ENCODE measurements at places on chromosomes 16 and 17. TPM values are rescaled to one million over a fixed set of nuclear protein-coding genes. Genes with fewer than 3 reads are reported as not detected.

GRCh38 chr17:54620399-54620978 lies 280.2 kb upstream of the TOM1L1 start:
- no peak for DNase-seq

Gene KRT16
- not detected for total RNA-seq

DNA sequence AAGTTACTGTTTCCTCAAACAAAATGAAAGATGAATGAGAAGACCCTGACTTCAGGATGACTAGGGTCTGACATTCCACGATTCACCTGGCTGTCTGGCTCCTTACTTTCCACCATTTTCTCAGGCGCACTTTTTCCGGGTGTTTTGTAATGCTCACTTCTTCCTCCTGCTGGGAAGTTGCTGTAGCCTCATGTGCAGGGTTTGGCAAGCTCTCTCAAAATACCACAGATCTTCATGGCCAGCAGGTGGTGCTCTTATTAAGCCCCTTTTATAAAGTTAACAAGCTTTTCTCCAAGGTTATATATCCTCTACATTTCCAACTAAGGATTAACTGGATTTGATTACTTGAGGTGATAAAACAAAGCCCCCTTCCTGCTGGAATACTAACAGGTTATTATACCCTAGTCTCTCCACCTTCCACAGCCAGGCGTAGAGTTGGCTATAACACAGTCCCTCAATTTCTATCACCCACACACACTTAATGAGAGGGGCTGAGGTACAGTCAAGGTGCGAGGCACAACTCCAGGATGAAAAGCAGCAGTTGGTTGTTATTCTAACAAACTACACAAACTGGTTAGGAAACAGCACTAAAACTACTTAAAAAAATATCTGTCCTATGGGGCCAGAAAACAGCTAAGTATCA lies 45.4 kb downstream of the STH start:
- DNase-seq: peak; percentile 85

Gene RBFOX1
- total RNA-seq: 1.0 TPM

DNA sequence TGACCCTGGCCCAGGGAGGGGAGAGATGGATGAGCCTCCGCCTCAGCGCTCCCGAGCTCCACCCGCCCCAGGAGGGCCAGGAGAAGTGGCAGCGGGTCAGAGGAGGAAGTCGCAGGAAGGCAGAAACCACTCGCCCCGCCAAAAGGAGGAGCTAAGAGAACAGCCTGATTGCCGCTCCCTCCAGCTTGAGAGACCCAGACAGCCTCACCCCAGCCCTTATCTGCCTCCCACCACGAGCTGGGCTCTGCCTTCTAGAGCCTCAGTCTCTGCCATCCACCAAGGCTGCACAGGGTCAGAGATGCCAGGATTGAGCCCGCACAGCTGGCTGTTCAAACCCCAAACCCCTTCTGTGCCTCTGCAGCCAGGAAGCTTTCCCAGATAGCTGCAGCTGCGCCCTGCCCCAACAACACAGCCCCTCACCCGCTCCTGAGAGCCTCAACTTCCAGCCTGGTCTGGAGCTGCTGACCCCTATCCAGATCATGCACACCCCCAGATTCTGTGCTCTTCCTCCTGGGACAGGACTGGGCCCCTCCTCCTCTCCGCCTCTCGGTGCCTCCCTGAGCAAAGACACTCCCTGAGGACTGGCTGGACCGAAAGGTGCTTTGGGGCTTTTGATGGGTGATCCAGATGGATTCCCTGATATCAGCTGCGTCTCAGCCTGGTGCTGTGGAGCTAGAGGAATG lies 1.0 kb upstream of the ATP2A3 start:
- peak; percentile 53 for DNase-seq

DNA sequence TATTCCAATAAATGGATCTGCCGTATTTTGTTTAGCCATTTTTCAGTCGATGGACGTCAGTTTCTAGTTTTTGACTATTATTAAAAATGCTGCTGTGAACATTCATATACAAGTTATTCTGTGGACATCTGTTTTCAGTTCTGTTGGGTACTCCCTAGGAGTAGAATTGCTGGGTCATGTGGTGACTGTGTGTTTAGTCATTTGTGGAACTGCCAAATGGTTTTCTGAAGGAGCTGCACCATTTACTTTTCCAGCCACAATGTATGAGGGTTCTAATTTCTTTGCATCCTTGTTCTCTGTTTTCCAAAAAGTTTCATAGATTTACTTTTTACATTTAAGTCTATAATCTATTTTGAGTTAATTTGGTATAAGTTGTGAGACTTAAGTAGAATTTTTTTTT lies 29.5 kb downstream of the CYLD start:
- DNase-seq: no peak

Gene IGF2BP1
- total RNA-seq: 1.2 TPM

DNA sequence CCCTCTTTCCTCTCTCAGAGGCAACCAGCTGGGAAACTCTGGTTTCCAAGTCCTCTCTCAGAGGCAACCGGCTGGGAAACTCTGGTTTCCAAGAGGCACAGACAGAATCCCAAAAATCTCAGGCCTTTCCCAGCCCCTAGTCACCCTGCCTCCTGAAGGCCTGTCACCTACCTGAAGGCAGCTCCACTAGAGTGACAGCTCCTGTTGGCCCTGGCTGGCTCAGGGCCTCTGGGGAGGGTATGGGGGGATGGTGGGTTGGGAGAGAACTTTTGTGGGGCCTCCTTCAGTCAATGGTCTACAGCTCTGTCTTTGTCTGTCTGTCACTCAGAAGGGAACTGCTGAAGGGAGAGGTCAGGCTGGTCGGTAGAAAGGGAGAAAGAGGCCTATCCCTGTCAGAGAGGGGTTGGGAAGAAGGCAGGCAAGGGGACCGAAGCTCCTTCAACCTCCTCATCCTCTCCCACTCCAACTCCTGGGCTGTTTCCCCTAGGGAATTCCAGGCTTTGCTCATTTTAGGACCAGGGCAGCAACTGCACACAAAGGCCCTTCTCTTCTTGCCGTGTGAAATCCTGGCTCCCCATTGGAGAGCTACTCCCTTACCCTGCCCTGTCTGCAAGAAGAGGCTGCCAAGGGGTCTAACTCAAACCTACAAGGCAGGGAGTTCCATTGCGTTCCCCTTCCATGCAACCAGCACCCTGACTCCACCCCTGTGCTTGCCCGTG lies 23.6 kb downstream of the COPZ2 start:
- DNase-seq: no peak

DNA sequence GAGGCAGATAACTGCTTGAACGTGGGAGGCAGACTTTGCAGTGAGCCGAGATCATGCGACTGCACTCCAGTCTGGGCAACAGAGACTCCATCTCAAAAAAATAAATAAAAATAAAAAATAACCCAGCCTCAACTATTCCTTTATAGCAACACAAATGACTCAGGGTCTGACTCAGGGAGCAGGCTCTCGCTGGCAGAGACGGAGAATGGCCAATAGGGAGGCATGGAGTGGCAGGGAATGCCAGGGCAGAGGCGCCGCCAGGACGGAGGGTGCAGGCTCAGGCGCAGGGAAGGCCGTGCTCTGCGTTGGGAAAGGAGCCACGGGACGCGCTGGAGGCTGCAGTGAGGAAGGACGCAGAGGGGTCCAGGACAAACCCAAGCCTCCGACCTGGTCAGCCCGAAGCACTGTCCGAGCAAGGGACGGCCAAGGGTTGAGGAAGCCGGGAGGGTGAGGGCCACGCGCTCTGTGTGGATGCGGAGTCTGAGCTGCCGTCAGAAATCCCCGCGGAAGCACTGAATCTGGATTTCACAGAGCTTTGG lies 40.3 kb downstream of the PKD1 start:
- DNase-seq: peak; percentile 86

Gene NATD1
- total RNA-seq: 0.10 TPM

GRCh38 chr17:8913879-8914278 lies 46.4 kb upstream of the PIK3R6 start:
- DNase-seq: no peak

- no peak for DNase-seq
These were observed 71.0 kb downstream of the COPRS start for GRCh38 chr17:31787857-31788570.

Gene KRT31
- not detected for total RNA-seq

GRCh38 chr17:57629470-57629869 lies 115.6 kb downstream of the CCDC182 start:
- no peak for DNase-seq

GRCh38 chr16:85659805-85660511 lies 28.8 kb downstream of the GINS2 start:
- DNase-seq: peak; percentile 59

DNA sequence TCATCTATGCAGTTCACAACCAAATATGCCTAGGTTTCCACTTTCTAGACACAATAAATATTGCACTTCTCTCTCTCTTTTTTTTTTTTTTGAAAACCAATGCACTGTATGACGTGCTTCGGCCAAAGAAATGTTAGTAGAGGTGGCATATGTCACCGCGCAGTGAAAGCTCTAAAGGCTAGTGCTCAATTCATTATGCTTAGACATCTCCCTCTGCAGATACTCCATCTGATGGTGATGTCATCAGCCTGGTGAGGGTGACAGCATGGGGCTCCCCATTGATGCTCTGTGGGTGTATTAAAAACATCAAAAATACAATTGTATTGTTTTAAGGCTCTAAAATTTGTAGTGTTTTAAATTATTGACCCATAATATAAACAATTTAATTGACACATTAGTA lies 608.8 kb upstream of the C16orf82 start:
- no peak for DNase-seq

DNA sequence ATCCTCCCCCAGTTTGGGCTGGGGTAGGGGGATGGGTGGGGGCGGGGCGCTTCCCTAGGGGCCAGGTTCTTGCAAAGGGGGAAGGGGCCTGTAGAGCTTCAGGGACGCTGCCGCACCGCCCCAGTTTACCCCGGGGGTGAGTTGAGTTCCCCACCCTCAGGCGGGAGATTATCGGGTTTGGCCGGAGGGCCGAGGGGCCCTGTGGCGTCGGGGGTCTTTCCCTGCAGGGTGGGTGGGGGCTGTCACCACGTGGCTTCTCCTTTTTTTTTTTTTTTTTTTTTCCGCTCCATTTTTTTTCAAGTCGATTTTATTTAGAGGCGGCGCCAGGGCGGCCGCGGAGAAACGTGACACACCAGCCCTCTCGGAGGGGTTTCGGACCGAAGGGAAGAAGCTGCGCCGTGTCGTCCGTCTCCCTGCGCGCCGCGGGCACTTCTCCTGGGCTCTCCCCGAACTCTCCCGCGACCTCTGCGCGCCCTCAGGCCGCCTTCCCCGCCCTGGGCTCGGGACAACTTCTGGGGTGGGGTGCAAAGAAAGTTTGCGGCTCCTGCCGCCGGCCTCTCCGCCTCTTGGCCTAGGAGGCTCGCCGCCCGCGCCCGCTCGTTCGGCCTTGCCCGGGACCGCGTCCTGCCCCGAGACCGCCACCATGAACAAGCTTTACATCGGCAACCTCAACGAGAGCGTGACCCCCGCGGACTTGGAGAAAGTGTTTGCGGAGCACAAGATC lies at the start of gene IGF2BP1:
IGF2BP1 (plus strand) TSS at position 283 of the 724 bp plus-strand sequence; CDS start at position 644, 361 bp downstream.
- no peak for DNase-seq

DNA sequence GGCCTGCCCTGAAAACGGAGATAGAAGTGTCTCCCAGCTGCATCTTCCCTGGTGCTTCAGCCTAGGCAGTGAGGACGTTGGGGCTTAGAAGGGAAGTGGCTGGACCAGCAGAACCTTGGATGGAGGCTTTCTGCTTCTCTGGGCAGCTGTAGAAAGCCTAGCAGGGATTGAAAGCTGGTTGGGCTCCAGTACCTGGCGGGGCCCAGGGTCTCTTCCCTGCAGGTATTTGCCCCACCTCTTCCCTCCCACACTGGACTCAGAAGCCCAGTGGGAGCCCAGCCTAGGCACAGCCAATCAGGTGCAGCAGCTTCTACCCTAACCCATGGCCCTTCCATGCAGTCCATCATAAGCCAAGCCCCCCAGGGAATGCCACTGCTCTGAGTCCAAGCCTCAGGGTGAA lies 190.3 kb upstream of the IRX6 start:
- DNase-seq: no peak

Gene MYL4
- total RNA-seq: not detected

Gene KRT33B
- total RNA-seq: not detected

Gene RNF151
- not detected for total RNA-seq

GRCh38 chr16:26430618-26431017 lies 636.1 kb upstream of the C16orf82 start:
- no peak for DNase-seq

DNA sequence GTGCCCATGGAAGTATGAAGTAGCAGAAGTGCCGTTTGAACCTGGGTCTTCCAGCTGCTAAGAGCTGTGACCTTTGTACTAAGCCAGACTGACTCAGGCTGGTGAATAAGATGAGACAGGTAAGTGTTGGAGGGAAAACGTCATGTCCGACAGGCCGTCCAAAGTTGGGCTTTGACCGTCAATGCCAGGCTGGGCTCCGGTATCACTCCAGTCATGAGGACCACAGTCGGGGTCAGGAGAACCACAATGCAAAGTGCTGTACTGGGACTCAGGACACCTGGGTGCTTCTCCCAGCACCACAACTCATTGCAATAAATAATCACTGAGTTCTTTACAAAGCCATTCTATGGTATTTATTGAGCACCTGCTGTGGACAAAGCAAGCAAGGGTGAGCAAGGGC lies 268.6 kb downstream of the HAPSTR1 start:
- no peak for DNase-seq

GRCh38 chr17:63500543-63501390 lies 22.4 kb upstream of the KCNH6 start:
- DNase-seq: no peak

DNA sequence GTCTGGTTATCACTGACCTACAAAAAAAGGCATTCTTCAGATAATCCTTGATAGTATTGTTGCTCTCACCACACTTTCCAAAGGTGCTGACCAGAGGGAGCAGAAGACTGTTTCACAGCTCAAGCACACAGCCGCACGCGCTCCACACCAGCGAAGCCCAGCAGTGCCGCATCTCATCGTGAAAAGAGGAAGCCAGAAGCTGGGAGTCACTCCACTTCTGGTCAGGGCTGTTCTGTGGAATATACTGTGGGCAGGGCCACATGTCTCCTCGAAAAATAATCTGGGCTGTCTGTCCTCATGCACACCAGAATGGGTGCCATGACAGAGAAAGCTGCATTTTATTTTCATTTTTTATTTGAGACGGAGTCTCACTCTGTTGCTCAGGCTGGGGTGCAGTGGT lies 7.3 kb upstream of the PRSS36 start:
- DNase-seq: no peak

GRCh38 chr17:9138161-9138717 lies 116.9 kb downstream of the NTN1 start:
- DNase-seq: no peak

Gene HASPIN
- 9.9 TPM for total RNA-seq

DNA sequence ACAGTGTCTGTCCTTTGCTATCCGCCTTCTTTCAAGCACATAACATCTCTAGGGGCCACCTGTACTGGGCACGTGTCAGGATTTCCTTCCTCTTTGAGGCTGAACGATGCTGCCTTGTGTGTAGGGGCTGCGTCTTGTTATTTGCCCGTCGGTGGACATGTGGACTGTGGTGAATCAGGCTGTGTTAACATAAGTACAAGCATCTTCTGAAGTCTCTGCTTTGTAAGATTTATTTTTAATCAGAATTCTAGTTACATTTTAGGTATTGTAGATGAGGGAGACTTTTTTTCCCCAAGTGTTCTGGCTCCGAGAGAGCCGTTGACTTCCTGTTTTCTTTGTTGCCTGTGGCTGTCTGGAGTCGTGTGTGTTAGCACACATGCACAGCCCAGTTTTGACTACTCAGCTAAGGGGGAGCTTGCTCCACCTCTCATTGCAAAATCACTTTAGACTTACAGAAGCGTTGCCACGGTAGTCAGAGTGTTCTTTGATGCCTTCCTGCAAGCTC lies 26.1 kb downstream of the SPG7 start:
- no peak for DNase-seq

Gene SRCIN1
- 2.3 TPM for total RNA-seq

Measured in Caki2 (cell line).